ENCODE measurements at places on chromosomes 4 and X.
A peak's percentile ranks its signal among the peaks of the same experiment; 100 is the strongest.

DNA sequence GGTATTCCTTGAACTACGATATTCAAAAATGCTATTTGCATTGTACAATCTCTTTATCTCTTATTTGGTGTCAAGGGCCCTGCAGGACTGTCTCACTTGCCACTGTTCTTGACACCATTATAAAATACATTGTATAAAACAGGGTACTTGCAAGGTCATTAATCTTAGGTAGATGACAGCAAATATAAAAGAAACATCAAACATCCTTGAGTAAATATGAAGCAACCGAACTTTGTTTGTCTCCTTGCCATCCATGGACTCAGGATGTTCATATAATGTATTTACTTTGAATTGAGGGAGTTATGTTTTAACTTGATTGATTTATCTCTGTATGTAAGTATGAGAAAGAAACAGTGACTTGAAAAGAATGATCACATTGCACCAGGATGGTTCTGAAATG lies 87.3 kb downstream of the UGT2B4 start:
- DNase-seq = no peak

DNA sequence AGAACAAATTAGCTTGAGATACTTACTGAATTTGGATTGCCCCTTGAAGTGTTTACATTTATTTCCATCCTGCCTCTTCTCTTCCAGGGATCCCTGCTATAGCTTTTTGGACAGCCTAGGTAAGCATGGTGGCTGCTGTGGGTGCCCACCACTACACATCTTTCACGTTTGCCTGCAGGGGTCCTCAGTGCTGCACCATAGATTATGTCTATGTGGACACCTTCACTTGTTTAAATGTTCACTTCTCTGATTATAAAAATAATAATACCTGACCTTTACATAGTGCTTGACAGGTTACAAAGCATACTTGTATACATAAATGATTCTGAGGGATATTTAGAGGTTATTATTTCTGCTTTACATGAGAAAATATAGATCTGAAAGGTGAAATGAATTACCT lies 67.9 kb upstream of the SLC4A4 start:
- DNase-seq = peak; percentile 70

- no peak for DNase-seq
Measured at GRCh38 chr4:33063241-33063640, 2343.1 kb downstream of the PCDH7 start.

GRCh38 chrX:48663241-48663640 lies 20.4 kb upstream of the WAS start:
- DNase-seq = no peak

DNA sequence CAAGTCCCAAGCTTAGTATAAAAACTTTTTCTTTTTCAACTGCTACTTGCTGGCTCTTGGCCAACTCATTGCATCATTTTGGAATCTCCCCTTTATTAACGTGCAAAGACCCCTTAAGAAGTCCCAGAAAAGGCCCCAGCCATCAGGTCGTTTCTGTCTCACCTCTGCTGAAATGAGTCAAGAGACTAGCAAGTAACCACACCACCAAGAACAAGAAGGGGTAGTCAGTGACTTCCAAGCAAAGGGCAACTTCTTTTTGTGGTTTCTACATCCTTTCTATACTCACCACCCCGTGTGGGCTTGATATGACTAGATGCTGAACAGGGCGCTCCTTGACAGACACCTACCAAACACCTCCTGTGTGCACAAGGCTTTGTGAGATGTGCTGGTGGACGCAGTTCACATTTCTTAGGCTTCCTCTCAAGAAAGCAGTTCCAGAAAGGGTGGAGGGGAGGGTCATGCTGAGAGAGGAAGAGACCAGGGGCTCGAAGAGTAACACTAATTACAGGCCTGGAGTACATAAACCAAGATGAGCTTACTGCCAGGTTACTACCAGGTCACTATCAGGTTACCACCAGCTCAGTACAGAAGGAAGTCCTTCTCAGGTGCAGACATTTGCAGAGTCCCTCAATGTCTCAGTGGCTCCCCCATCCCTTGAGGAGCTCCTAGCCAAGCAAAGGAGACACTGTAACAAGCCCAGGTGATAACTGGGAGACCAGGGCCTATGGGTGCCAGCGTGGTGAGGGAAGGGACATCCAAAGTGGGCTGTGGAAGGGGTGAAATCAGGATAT lies 19.3 kb downstream of the JAKMIP1 start:
- DNase-seq = no peak

- peak; percentile 19 for DNase-seq
Measured at GRCh38 chrX:125646195-125646594, 326.5 kb downstream of the TEX13C start.

DNA sequence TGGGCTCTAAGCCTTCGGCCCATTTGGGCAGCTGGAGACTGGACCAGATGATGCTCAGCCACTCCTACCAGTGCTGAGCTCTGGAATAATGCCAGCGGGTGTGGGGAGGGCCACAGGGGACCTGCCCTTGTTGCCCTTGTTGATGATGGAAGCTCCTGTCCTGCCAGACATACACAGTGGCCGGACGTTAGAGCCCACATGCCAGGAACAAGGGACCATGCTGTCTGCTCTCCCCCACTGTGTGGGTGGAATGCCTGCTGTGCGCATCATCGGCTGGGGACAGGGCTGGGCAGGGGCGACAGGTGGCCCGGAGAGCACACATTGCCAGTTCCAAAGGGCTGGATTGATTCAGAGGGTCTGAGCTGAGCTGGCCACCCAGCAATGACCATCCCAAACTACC lies 2.0 kb downstream of the ABLIM2 start:
- DNase-seq = no peak

DNA sequence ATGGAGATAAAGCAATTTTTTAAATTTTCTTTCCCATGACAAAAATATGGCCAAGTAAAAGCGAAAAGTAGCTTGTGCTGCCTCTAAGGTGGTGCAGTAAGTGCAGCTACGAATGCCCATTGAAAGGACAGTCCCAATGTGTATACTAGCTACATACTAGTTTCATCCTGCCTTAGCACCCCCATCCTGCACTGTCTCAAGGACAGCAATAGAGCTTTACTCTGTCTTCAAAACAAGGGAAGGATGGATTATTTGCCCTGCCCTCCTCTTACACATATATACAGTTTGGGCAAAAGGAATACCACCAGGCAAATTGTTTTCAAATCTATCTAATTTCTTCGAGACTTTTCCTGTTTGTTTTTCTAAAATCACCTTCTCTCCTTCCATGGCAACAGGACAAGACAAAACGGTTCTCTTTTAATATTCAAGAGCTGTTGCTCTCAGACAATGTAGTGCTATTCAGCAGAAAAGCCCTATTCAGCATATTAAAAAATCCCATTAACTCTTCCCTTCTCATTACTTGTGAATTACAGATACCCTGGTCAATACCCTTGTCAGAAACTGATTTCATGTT lies 75.1 kb upstream of the SLC7A11 start:
- DNase-seq = no peak

DNA sequence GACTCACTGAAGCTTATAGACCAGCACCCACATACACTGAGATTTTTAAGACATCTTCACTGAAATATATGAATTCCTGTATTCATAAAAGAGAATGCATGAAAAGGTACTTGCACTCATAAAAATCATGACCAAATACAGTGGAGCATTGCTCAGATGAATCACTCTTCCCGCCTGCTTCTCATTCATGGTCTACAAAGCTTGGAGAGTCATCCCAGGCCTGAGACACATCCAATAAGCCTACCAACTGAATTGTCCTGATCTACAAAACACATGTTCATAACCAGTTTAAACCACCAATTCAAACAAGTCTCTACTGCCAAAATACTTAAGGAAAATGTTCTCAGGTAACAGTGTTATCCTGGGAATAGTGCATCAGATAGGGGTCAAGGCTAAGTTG lies 38.1 kb downstream of the PROM1 start:
- DNase-seq = no peak

DNA sequence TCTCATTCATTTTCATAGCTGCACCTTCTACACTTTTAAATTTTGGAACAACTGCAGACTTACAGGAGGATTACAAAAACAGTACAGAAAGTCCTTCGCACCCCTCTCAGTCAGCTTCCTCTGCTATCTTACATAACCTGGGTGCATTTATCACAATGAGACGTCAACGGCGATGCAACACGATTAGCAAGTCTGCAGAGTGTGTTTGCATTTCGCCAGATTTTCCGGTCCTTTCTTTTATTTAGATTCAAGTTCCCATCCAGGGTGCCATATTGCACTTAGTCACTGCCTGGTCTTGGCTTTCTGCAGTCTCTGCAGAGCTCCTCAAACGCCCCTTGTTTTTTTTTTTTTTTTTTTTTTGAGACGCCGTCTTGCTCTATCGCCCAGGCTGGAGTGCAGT lies 85.9 kb downstream of the ASMT start:
- DNase-seq = no peak

DNA sequence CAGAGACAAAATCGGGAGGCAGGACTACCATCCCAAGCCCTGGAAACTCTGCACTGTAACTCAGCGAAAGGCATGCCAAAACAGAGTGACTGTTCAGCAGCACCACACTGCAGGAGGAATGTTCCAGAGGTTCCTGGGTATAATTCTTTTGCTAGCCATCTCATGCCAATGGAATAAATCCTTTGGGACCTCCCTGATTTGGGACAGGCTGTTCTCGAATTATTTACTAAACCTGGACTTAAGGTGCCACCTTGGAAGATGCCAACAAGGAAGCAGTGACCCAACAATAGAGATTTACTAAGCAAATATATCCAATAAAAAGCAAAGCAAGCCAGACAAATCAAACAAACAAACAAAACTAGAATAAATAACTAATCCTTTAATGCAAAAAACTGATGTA lies 9.3 kb downstream of the AADAT start:
- no peak for DNase-seq

- no peak for DNase-seq
Measured at GRCh38 chr4:36041340-36041739, 203.0 kb downstream of the ARAP2 start.

DNA sequence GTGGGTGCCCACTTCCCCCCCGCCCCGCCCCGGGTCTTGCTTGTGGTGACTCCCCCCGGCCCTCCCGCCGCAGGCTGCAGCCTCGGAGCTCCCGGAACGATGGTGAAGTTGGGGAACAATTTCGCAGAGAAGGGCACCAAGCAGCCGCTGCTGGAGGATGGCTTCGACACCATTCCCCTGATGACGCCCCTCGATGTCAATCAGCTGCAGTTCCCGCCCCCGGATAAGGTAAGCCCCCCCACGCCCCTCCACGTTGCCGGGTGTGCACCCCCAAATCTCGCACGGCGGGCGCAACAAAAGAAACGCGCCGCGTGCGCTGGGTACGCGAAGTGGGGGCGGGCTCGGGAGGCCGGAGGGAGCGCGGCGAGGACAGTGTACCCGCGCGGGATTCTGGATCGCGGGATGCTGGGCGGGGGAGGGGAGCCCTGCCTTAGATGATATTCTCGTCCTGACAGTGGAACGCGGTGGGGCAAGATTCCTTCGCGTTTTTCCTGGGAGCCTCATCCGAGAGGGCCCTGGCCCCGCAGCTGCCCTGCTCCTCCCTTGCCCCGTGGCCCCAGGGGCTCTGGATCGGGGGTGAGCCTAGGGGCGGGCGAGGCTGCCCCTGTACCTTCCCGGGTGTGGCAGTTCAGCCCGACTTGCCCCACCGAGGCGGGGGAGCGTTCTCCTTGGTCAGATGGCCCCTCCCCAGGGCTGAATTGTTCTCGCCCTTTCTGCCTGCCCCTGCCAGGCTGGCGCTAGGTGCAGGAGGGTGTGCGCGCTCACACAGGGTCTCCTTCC lies 819 bp downstream of the NSG1 start:
- no peak for DNase-seq

- DNase-seq = no peak
Measured at GRCh38 chr4:27662426-27662825, 801.8 kb downstream of the STIM2 start.

GRCh38 chrX:120761810-120762209 lies 113.9 kb downstream of the CT47B1 start:
- no peak for DNase-seq

- DNase-seq = no peak
Measured at GRCh38 chrX:34810916-34811315, 131.7 kb upstream of the FAM47B start.

DNA sequence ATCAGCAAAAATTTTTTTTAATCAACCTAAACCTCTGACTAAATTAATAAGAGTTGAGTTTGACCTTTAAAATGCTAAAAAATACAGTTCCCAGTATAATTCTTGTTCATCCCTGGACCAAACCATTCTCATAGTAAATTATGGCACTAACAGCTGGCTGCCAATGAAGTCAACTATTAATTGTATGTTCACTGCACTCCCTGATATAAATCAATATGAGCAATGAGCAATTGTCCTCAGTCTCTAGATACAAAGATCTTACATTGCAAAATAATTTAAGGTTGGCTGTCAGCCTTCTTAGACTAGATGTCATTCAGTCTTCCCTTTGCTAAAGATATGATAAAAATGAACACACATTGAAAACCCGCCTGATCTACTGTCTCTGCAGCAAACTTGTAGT lies 39.3 kb downstream of the NKX6-1 start:
- no peak for DNase-seq

DNA sequence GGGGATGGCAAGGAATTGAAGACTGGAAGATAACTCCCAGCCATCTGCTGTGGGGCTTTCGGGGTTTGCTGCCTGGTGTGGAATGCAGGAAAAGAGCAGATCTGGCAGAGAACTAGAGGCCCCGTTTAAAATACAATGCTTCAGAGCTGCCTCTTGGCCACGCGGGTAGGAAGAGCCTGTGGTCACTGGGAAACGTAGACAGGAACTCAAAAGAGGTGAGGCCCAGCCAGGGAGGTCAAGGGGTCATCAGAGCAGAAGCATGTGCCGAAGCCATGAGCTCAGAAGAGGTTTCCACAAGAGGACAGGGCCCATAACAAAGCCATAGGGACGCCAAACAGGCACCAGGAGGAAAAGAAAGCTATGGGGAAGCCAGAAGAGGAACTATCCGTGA lies 14.5 kb upstream of the STS start:
- DNase-seq = no peak

DNA sequence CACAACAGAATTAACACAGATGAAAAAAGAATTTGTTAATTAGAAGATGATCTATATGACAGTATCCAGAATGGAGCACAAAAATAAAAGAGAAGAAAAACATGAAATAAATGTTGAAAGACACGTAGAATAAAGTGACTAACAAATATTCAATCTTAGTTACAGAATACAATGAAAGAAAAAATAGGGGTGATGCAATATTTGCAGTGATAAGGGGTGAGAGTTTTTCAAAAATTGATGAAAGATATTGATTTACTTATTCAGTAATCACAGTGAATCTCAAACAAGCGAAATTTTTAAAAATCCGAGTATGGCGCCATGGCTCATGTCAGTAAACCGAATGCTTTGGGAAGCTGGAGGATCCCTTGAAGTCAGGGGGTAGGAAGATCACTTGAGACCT lies 20.2 kb upstream of the RAB28 start:
- no peak for DNase-seq

- DNase-seq = no peak
Measured at GRCh38 chr4:27721193-27721592, 860.6 kb downstream of the STIM2 start.

GRCh38 chrX:38038501-38038900 lies 32.1 kb downstream of the SYTL5 start:
- DNase-seq = no peak

GRCh38 chr4:125322366-125322730 lies 7.6 kb downstream of the FAT4 start:
- no peak for DNase-seq

- no peak for DNase-seq
Measured at GRCh38 chr4:154478128-154478527, 13.5 kb downstream of the DCHS2 start.

GRCh38 chr4:138398322-138398721 lies 156.2 kb upstream of the SLC7A11 start:
- DNase-seq = no peak

All from hematopoietic multipotent progenitor cell treated with erythropoietin and hydrocortisone succinate and interleukin-3 and kit ligand, for 4 days (in vitro differentiated cells).